ENCODE measurements at places on chromosomes 12 and 14.

DNA sequence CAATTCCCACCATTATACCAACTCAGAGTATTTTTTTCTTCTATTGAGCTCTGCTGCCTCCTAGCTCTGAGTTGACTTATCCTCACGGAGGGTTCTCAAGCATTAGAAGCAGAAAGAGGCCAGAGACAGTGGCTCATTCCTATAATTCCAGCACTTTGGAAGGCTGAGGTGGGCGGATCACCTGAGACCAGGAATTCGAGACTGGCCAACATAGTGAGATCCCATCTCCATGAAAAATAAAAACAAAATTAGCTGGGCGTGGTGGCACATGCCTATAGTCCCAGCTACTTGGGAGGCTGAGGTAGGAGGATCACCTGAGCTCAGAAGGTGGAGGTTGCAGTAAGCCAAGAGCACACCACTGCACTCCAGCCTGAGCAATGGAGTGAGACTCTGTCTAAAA lies 21.0 kb downstream of the HPD start:
- DNase-seq, result no peak

DNA sequence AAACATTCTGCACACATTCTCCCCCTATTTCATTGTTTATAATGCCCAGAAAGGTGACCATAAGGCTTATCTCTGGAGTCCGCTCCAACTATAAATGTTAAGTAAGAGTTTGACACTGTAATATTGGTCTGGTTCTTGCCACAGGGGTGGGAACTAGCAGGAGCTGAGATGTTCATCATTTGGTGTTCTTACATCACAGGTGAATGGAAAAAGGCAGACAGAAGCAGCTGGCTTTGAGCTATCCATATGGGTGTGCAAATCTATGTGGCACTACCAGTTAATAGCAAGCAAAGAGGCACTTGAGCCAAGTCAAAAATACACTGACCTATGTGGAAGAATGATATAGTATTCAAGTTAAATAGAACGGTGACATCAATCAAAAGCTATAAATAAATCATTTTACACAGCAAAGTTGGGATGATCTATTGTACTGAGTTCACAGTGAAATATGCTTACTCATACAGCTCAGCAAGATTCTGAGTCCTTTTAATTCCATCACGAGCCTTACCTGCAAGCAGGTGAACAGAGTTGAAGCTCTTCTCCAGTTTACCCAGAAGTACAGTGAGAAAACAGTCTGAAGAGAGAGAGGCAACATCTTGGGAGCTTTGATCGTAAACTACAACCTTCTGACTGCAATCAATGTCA lies 43.2 kb downstream of the DUSP16 start:
- no peak for DNase-seq

DNA sequence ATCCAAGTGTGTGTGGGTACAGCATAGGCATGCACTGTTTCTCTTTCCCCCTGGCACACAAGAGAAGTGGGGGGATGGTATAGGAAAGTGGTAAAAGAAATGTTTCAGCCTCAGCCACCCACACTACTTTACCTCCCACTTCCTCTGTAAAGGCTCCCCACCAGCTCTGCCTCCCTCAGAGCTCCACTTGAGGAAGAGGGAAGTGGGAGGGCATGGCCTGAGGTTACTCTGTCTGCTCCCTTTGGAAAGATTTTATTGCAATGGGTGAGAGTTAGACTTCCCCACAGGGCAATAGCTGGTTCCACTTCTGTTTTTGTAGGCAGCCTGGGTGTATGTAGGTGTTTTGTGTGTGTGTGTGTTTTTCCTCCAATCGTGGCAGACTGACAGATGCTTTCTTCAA lies 145.3 kb downstream of the SSPN start:
- DNase-seq, result no peak

DNA sequence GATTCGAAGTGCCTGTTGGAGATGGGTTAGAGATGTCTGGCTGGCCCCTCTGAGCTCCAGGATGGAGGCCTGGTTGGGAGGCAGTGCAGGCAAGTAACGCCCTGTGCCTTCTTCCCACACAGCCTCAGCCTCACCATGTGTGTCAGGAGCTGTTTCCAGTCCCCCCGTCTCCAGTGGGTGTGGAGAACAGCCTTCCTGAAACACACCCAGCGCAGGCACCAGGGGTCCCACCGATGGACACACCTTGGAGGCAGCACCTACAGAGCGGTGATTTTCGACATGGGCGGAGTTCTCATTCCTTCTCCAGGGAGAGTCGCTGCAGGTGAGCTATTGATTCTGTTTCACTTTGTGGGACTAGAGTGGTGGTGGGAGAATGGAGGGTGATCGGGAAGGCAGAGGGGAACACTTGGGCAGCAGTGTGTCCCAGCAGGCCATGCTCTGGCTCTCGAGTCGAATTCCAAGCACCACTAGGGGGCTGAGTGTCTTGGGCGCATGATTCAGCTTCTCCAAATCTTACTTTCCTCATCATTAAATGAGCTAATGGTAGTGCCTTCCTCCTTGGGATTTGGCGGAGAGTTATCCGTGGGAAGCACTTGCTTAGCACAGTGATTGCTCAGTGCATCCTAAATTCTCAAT lies 6.8 kb downstream of the ACAD10 start:
- DNase-seq, result no peak

DNA sequence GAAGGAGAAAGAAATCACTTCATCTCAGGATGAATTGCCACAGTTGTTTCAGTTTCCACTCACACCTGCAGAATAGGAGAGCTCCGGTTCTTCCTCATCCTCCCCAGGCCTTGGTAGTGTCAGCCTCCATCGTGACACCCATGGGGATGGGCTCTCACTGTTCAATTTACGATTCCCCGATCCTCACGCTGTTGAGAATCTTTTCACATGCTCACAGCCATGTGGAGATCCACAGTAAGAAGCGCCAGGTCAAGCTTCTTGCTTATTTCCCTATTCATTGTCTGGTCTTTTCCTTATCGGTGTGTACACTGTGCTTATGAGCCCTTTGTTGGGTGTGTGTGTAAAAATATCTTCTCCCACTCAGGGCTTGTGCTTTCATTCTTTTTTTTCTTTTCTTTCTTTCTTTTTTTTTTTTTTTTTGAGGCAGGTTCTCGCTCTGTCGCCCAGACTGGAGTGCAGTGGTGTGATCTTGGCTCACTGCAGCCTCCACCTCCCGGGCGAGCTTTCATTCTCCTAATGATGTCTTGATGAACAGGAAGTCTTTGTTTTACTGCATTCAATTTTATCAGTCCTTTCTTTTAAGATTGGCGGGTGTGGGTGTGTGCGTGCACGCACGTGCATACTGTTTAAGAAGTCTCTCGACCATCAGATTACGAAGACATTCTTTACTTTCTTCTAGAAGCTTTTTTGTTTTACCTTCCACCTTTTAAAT lies 21.5 kb downstream of the RIN3 start:
- DNase-seq, result no peak

- DNase-seq, result no peak
Observed at GRCh38 chr14:49679271-49679670, 8.7 kb downstream of the POLE2 start.

DNA sequence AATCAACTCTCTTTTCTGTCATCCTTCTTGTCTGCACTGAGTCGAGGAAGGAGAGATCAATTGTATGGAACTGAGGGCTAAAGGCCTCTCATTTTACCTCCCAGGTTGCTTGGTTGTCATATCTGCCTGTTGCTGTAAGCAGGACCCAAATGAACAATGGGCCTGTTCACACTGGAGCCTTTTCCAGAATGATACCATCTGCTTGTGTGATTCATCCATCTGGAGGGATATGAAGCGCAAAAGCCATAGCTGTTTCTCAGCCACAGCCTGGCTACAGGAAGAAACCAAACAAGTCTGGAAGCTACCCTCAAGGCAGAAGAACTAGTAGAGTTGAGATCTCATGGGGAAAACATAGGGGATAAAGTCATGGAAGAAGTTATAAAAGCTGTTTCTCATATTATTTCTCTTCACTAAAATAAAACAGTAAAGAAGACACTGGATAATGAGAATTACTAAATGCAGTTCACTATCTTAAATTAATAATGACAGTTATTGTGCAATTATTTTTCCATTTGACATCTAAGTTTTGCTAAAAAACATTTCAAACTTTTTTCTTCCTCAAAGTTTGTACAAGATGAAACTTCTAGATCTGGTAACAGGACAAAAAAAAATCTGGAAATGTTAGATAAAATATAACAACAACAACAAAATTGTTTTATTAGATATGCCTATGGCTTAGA lies 106.3 kb downstream of the SPTSSA start:
- DNase-seq, result no peak

DNA sequence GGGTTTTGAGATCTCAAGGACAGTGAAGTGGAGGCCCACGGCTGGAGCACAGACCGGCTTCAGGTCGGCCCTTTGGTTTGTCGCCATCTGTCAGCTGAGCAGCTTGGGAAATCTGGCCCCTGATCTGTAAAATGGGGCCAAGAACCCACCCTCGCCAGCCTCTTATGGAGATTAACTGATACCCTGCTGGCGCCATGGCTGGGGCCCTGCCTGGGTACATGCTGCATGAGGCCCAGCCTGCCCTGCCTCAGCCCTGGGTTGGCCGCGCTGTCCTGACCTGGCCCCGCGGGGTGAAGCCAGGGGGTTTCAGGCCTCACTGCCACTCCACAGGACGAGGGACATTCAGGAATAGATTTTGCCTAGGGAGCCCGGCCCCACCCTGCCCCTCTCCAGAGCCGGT lies 33.9 kb upstream of the MEG3 start:
- no peak for DNase-seq

- DNase-seq, result no peak
Observed at GRCh38 chr12:12460935-12461922, 101.4 kb downstream of the DUSP16 start.

DNA sequence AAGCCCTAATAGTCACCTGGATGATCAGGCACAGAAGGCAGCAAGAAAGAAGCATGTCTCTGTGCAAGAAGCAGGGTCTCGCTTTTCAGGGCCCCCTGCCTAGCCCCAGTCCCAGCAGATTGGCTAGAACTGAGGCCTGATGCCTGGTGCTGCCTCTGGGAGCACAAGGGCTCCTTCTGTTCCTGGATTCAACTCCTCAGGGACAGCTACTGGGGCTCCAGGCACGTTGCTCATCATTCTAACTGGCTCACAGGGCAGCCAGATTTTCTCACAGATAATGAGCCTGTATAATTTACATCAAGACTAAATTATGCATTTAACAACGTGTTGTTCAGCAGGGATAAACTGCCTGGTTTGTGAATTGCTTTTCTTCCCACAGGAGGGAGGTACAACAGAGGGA lies 106.5 kb upstream of the PLXNC1 start:
- no peak for DNase-seq

GRCh38 chr12:75477137-75477536 lies 3.4 kb upstream of the GLIPR1 start:
- DNase-seq, result no peak

DNA sequence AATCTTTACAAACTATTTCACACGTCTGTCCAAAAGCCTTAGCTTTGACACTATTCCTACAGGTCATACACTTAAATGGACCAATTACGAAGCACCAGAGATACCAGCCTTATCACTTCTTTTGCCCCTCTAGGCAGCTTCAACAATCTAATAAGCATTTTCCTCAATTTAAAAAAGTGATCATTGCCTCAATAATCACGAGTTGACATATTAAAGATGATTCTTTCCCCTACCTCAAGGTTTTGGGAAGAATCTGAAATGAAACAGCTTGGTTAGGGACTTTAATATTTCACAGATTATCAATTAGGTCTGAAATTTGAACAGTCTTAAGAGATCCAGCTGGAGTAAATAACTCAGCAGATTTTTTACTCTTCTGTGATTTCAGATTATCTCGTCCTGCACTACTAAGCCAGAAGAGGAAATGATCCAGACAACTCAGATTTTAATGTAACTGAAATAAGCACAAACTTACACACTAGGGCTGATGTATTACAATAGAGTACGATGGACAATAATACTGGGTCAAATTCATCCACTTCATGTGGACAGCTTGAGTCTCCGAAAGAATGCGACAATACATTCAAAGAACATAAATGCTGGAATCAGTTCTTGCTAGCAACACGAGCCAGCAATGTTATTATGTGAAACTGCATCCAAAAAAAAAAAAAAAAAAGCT lies 15.9 kb downstream of the UBE2N start:
- no peak for DNase-seq

GRCh38 chr14:91257328-91258010 lies 13.0 kb upstream of the GPR68 start:
- no peak for DNase-seq

DNA sequence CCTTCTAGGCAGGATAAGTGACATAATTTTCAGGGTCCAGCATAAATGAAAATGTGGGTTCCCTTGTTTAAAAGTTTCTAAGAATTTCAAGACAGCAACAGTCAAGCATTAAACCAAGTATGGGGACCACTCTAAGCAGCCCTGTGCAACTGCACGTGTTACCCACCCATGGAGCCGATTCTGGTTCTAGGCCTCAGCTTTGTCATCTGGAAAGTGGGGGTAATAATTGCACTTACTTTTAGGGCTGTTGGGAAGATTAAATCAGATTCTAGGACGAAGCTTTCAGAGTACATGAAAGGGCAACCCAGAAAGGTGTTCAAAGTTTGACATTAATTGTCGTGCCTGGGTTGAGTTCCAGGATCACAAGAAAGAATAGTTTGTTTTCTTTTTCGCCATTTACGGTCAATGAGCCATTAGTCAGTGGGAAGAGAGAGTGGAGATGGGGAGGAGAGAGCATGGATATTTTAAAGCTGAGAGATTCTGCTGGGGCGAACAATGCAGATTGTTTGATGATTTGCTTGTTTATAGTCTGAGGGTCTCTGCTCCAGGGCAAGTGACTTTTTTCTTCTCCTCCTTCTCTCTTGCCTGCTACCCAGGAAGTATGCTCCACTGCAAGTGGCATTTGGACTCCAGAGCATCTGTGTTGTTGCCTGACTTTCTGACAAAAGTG lies 10.7 kb upstream of the PPFIBP1 start:
- no peak for DNase-seq

DNA sequence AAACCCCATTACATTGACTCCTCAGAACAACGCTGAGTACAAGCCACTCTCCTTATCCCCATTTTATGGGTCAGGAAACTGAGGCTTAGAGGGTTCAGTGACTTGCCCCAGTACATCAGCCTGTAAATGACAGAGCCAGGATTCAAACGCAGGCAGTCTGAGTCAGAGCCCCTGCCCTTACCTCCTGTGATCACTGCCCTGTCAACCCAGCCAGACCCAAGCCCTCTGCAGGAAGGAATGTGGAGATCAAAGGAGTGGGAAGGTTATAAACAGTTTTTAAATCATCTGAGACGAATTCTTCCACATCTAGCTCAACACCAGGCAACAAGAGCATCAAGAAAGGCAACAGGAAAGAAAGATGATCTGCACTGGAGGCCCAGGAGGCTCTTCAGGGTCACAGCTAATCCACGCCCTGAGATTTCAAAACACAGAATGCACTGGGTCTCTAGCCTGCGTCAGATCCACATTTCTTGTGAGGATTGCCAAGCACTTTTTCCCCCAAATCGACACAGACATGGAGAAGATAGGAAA lies 38.5 kb downstream of the SPTB start:
- DNase-seq, result no peak

Measured in activated CD8-positive, alpha-beta memory T cell treated with anti-CD3 and anti-CD28 coated beads for 1 hour (primary cell).